ENCODE measurements at places on chromosomes 16 and 17.

DNA sequence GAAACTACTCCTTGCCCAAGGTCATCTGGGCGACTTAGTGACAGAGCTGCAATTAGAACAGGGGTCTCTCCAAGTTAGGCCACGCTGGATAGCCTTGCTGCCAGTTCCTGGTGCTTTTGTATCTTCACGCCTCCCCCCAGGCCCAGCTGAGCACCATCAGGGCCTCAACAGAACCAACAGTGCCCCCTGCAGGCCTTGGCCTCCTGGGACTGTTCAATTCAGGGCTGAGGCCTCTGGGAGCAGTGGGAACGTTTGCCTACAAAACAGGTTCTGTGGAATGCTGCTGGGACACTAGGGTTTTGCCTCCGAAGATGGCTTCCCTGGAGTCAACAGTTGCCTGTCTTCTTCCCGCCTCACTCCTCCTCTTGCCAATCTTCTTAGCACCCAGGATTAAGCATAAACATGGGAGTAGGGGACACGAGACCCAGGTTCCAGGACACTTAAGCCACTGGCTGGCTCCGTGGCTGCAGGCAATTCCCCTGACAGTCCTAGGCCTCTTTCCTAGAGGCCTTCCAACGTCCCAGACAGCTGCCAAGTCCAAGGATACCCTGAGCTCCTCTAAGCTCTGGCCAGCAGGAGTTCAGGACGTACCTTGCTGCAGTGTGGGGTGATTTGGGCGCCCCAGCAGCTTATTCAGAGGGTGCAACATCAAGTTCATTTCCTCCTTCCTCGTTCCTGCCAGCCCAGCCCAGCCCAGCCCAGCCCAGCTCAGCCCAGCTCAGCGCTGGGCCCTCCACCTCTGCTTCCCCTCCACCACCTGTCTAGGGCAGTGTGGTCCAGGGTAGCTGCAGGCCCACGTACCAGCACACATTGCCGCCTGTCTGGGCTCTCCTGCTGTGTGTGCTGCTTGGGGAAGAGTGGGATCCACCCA is 246.6 kb upstream of the RPL38 start:
- peak; percentile 85 for DNase-seq

GRCh38 chr17:34386697-34387550 is 23.9 kb upstream of the CCL1 start:
- no peak for DNase-seq

- no peak for DNase-seq
Measured at GRCh38 chr16:88815901-88816589, 4.3 kb upstream of the APRT start.

DNA sequence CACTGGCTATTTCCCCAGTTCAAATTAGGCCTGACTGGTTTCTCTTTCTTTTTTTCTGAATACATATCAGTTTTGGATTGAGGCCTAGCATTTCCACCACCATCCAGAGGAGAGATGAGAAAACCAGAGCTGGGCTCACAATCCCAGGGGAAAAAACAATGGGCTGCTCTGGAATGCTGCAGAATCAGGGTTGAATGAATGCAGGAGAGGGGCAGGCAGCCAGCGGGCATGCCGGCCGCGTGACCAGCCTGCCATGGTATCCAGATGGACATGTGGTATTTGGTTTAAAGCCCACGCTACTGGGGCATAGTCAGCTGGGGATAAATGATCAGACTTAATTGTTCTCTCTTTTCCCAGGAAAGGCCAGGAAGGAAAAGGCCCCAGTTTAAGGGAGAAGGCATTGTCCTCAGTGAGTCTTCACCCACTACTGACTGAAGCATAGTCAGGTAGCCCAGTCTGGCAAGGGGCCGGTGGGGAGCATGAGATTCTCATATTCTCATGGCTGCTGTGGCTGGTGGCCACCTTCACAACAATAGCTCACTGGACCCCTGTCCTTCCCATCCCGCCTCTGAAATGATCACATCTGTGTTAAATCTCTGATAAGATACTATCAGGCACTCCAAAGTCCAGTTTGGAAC is 38.7 kb upstream of the RHOT1 start:
- no peak for DNase-seq

GRCh38 chr17:45745601-45746494 is 38.3 kb upstream of the CRHR1 start:
- no peak for DNase-seq

- DNase-seq = no peak
Measured at GRCh38 chr16:27368358-27368722, 33.6 kb upstream of the IL21R start.

DNA sequence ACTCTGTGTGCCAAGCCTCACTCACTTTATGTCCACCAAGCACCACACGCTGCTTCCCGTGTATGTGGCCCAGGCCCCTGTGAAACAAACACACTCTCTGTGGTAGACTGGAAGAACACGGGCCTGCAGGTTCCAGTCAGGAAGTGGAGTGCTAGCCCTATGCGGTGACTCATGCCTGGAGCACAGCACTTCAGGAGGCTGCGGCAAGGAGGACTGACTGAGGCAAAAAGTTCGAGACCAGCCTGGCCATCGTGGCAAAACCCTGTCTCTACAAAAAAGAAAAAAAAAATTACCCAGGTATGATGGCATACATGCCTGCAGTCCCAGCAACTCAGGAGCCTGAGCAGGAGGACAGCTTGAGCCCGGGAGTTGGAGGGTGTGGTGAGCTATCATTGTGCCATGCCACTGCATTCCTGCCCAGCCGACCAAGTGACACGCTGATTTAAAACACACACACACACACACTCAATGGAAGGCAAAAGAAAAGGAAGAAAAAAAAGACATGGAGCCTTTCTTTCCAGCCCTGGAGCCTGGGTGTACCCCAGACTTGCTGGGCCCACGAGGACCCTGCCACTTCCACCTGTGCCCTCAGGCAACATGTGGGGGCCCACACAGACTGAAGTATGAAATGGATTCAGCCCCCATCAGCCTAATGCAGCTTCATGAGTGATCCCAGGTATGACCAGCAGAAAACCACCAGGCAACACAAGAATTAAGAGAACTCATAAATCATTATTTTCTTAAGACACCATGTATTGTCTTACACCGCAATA is 126.6 kb downstream of the ANKRD11 start:
- DNase-seq = no peak
